ENCODE measurements at places on chromosomes 6 and 20. TPM values are rescaled to one million over a fixed set of nuclear protein-coding genes. Genes with fewer than 3 reads are reported as not detected.

Gene MAP1LC3A
- total RNA-seq: 104 TPM

Gene BICRAL
- 21.1 TPM for total RNA-seq

Gene AAR2
- 38.7 TPM for total RNA-seq

Gene HCRTR2
- total RNA-seq: 0.50 TPM

Gene COL11A2
- total RNA-seq: 8.8 TPM

Gene BMP6
- total RNA-seq: 11.4 TPM

Gene LINC00237
- total RNA-seq: not detected

Gene ZSWIM3
- 12.8 TPM for total RNA-seq

Gene DEFB132
- total RNA-seq: not detected

Gene OR2B6
- total RNA-seq: 1.0 TPM

Gene RFX6
- 0.93 TPM for total RNA-seq

Gene DCBLD1
- 16.7 TPM for total RNA-seq

Gene FOXQ1
- 1.7 TPM for total RNA-seq

Gene KCNQ5
- 0.43 TPM for total RNA-seq

DNA sequence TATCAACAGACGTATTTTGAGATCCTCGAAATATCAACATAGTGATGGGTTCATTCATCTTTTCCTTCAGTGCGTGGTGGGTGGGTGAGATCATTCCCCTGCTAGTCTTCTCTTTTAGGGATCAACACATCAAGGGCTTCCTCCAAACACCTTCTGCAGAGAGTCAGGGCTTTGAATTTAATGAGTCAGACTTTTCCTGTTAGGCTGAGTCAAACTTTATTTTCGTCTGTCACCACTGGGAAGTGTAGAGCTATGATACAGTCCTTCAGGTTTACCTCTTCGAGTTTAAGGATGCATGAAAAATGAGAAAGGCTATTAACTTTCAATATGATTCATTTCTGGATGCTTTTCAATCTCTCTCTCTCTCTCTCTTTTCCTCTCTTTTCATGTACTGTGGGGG, 189.1 kb downstream of the BMP2 start:
- no peak for DNase-seq

GRCh38 chr6:155383913-155384312, 69.6 kb upstream of the TFB1M start:
- DNase-seq: no peak

- DNase-seq: no peak
These were observed 505.2 kb downstream of the CBLN4 start for GRCh38 chr20:55500130-55500529.

- DNase-seq: no peak
These were observed 30.1 kb upstream of the MBOAT1 start for GRCh38 chr6:20242397-20242796.

GRCh38 chr6:148912252-148912651, 165.4 kb downstream of the UST start:
- DNase-seq: no peak

DNA sequence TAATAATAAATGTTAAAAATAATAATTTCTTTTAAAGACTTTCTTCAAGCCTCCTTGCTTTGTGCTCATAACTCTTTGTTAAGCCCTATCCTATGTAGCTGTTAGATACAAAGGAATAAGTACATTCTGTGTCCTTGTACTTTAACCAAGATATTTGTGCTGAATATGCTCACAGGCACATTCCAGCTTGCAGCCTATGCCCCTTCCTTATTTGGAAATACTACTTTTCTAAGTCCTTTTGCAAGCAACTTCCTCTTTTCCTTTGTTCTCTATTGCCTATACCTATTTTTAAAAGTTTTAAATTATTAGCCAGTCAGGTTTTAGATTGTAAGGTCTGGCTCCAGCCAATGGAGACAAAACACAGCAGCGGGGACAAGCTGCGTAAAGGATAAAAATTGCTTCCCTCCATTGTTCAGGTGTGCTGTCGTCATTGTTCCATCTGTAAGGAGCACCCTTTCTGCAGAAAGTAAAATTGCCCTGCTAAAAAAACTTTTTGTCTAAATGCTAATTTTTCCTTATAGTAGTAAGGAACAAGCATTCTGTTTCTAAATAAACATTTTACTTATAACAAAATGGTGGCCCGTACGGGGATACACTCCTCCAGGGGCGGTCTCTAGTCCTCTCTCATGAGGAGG, 80.2 kb downstream of the SYTL3 start:
- no peak for DNase-seq

DNA sequence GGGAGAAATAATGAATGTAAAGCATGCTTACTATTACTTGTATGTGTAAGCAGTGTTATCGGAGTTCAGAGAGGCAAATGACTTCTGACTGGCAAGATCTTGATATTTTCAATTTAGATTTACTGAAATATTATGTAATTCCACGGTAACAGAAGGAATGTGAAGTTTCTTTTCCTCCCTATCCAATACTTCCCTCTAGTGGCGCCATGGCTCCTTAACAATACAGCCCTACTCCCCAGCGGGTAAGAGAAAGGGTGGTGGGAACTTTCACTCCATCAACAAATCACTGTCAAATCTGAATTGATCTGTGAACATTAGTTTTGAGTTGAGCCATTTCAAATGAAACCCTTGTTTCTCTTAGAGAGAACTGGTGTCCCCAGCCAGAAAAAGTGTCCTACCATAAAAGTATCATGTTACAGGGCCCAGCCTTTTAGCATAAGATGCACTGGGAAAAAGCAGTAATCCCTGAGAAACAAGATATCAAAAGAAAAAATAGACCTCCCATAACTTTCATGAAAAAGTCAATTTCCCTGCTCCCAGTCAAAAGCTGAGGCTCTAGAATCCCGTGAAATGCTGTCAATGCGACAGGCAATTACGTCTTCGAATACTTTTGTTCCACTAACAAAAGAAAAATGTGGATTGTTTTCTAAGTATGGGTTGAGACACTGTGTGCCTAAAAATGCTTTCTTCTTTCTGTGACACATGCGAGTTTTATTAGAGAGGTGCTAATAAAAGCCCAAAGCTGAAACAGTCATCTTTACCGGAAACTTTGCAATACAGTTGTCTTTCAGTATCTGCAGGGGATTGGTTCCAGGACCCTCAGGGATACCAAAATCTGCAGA, 12.9 kb downstream of the COX7A2 start:
- no peak for DNase-seq

GRCh38 chr6:114581293-114581692, 238.5 kb upstream of the HS3ST5 start:
- no peak for DNase-seq

DNA sequence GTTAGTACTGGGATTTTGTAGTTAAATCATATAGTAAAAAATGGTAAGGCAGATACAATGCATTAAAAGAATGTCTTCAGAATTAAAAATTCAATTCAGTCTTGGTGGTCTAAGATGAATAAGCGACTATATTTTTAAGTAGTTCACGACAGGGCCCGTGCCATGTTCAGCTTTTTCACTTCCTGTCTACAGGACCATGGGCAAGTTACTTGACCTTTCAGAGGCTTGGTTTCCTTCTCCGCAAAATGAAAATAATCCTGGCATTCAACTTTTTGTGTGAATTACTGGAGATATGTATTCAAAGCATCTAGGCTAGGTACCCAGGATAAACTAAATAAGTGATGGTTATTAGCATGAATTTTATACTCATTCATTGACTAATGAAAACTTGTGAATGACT, 216.0 kb downstream of the BTBD9 start:
- DNase-seq: no peak

DNA sequence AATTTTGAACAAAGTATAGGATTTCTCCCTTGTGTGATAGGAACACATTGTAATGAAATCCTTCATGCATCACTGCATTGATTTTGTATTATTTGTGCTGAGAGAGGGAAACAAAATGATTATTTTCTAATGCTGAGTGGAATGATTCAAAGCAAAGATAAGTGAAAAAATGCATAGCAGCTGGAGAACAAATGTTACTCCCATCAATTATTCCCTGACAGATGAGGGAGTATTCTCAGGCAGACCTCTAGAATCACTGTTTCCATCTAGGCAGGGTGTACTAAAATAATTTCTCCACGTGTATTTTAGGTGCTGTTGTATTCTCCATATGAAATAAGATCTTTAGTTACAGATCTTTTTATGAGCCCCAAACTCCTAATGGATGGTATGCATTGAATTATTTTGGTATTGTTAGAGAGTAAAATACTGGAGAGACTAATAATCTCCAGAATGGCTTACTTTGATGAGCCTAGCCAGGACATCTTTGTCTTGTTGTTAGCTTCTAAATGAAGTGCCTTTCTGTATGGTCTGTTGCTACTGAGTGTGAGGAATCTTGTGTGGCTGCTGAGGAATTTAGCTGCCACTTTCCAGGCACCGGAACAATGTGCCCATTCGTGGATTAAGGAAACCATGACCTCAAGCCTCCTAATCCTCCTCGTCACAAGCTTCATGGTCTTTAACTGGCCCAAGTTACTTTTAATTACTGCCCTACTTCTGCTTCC, 39.6 kb downstream of the RNF217 start:
- DNase-seq: peak; percentile 44

DNA sequence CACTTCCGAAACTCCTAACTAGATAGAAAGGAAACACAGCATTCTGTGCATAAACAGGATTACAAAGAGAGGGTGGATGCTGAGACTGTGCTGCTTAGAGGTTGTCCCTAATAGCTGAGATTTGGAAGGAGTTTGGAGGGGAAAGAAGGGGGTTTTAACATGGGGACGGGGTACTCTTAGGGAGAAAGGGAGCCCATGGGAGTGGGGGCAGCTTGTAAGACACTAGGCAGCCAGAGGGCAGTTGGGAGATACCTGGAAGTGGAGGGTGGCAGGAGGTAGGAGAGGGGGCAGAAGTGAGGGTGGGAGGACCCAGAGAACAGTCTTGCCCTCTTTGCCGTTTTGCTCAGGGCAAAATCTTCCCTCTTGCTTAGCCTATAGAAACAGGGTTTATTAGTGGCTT, 16.4 kb downstream of the MANBAL start:
- DNase-seq: no peak

DNA sequence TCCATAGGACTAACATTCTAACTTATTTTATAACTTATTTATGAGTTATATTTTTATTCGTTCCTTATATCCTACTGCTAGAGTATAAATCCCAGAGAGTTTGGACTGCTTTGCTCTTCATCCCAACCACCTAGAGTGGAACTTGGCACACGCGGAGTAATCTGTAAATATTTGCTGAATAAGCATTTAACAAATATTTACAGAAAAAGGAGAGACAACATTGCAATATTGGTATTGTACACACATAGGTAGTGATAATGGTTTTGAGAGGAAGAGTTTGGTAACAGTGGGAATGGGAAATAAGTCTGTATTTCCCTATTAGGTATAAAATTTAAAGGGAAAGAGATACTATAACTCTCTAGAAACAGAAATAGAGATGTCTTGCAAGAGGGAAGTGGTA, 634.8 kb upstream of the CITED2 start:
- DNase-seq: no peak

DNA sequence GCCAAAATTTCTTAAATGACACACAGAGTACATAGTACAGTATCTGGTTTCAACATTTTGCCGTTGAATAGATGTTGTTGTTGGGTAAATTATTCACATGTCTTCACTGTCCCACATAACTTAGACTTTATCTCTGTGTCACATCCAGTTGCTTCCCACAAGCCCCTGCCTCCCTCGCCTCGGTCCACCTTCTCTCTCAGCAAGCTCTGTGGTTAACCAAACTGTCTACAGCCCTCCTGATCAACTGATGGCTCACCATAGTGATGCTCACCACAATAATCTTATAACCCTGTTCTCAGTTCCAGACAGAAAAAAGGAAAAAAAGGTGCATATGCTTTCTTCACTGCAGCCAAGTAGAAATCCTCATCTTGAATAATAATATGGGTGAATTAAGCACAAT, 23.0 kb downstream of the IL17F start:
- DNase-seq: no peak

GRCh38 chr20:63168861-63169260, 47.1 kb downstream of the YTHDF1 start:
- no peak for DNase-seq

DNA sequence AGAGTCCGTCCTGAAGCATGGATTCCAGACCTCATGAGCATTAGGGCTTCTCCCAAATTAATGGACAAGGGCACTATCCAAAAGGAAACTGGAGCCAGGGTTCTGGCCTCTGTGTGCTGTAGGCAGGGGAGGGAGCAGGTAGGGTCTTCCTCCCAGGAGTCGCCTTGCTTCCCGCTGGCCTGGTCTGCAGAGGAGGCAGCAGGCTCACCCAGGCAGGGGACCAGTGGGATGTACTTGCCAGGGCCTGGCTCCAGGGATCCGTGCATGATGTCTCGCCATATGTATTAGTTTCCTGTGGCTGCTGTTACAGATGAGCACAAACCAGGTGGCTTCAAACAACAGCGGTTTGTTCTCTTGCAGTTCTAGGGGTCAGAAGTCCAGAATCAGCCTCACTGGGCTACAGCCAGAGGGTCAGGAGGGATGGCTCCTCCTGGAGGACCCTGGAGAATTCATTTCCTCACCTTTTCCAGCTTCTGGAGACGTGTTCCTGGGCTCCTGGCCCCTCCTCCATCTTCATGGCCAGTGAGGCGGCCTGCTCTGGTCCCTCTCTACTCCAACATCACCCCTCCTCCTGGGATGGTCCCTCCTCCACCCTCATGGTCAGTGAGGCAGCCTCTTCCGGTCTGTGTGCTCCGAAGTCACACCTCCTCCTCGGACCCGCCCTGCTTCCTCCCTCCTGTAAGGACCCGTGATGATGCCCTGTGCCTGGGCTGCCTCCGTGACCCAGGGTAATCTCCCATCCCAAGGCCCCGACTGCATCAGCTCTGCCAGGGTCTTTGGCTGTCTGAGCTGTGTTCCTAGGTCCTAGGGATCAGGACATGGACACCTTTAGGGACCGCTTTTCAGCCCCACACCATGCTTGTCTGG, 329.1 kb downstream of the CDH4 start:
- no peak for DNase-seq

DNA sequence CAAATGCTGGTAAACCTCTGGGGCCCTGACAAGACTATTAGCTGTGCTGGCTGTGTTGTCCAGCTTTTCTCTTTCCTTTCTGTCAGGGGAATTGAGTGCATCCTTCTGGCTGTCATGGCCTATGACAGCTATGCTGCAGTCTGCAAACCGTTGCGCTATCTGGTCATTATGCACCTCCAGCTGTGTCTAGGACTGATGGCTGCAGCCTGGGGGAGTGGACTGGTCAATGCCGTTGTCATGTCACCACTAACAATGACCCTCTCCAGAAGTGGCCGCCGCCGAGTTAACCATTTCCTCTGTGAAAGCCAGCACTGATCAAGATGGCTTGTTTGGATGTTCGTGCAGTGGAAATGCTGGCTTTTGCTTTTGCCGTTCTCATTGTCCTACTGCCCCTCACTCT, 20.3 kb downstream of the OR2B6 start:
- no peak for DNase-seq

DNA sequence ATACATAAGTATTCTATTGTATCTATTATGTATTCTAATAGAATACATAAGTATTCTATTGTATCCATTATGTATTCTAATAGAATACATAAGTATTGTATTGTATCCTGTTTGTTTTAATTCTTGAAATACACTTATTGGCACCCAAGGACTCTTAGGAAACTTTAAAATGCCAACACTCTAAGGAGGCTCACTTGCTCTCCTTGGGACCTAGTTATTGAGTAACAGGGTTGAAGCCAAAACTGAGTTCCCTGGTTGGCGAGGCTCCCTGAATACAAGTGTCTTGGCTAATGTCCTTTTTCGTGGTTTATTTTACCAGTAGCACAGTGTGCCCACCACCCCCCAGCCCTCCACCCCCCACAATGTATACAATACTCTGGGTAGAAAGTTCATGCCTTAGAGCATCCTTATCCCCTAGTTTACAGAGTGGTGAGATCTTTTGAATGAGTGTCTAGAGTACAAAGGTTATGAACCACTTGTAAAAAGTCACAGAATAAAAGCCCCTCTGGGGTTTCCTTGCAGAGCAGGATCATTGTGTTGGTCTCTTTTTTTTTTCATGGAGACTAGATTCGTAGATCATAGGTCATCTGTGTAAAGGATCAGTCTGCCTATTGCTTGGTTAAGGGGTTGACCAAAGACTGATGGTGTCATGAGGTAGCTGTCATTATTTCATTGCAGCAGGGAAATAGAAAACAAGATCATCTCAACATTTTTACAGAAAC, 32.5 kb upstream of the PRDM1 start:
- no peak for DNase-seq

All from testis (tissue), 5 donors.